Fibroblast of pulmonary artery (primary cell): ENCODE measurements at places on chromosomes 2 and 18.

DNA sequence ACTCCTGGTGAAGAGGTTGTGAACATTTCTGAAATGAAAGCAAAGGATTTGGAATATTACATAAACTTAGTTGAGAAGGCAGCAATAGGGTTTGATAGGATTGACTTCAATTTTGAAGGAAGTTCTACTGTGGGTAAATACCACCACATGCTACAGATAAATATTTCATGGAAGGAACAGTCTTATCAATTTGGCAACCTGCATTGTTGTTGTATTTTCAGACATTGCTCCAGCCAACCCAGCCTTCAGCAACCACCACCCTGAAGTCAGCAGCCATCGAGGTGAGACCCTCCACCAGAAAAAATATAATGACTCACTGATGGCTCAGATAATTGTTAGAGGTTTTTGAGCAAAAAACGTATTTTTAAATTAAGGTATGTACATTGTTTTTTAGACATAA lies 10.0 kb downstream of the RDH14 start:
- DNase-seq: no peak

- no peak for DNase-seq
These were observed 6.6 kb upstream of the ASNSD1 start for GRCh38 chr2:189654641-189655040.

DNA sequence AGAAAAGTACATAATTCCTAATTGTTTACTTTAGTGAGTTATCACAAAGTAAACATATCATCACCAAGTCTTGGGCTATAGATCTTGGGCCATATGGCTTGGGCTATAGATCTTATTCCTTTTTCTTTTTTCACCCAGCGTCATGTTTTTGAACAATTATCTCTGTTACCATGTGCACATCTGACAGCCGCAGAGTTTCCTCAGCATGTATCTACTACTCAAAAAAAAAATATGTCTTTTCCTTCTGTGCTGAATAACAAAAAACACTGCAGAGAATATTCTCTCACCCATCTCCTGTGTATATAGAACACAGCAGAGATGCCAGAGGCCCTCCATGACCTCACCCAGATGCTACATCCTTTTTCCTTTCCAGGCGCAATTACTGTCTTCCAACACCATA lies 76.2 kb upstream of the MYO3B start:
- DNase-seq: no peak

DNA sequence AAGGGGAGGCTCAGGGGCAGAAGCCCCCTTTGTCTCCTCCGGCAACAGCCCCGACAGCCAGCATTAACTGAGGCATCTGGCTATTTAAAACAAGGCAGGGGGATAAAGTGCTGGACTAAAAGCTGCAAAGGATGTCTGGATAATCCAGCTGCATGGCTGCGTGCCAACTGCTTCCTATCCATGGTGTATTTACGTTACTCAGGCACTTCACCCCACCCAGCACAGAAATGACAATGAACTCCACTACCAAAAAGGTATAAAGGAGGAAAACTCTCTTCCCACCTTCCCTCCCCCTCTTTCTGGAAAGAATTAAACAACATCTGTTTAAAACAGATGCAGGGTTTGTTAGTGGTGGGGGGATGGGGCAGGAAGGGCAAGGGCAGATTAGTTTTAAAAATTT lies 82.5 kb downstream of the SPRED2 start:
- DNase-seq: peak; percentile 83

GRCh38 chr2:50748671-50749070 lies 283.3 kb downstream of the NRXN1 start:
- DNase-seq: no peak

DNA sequence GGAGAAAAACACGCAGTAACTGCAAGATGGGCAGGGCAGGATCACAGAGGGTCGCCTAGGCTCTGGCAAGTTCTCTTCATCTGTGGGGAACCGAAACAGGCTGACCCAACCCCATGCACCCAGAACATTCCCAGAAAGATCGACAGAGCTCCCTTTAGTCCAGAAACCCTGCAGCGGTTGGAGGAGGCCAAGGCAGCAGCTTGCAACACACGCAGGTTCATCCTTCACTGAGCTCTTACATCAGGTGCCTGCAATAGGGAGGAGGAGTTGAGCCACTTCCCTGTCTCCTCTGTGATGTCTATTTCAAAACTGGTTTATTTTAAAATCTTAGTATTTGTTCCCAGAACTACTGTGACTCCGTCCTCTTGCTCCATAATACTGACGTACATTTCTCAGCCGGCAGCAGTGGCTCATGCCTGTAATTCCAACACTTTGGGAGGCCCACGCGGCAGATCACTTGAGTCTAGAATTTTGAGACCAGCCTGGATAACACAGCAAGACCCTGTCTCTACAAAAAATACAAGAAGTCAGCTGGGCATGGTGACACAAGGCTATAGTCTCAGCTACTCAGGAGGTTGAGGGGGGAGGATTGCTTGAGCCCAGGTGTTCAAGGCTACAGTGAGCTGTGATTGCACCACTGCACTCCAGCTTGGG lies 11.5 kb upstream of the SLC11A1 start:
- DNase-seq: peak; percentile 67

- no peak for DNase-seq
These were observed 103.5 kb downstream of the ANTXR1 start for GRCh38 chr2:69116438-69116837.

DNA sequence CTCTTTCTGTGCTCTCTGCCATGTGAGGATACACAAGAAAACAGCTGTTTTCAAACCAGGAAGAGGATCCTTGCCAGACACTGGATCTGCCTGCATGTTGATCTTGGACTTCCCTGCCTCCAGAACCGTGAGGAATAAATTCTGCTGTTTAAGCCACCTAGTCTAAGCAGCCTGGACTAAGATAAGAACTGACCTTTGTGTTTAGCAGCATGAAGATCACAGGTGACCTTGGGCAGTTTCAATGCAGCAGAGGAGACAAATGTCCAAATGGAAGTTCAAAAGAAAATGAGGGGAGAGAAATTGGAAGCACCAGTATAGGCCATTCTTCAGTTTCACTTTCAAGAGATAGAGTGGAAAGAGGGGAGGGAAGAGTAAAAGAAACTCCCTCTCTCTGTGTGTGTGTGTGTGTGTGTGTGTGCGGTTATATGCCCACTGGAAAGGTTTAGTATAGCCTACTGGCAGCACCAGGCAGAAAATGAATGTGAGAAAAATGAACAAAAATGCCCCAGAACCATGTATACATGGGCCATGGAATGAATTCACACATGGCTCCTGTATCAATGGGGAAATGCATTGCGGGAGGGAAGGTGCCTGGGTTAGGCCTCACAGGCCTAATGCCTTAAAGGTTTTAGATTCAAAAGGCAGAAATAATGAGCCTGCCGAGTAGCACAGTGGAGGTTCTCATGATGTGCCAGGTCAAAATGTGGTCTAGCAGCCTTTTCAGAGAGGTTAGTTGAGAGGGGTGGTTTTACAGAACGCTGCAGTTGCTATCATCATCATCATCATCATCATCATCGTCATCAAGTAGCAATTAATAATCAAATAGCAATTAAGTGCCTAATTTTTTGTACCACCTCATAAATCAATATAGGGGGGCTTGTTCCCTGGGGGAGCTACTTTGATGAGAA lies 1.1 kb upstream of the CERS6 start:
- no peak for DNase-seq

DNA sequence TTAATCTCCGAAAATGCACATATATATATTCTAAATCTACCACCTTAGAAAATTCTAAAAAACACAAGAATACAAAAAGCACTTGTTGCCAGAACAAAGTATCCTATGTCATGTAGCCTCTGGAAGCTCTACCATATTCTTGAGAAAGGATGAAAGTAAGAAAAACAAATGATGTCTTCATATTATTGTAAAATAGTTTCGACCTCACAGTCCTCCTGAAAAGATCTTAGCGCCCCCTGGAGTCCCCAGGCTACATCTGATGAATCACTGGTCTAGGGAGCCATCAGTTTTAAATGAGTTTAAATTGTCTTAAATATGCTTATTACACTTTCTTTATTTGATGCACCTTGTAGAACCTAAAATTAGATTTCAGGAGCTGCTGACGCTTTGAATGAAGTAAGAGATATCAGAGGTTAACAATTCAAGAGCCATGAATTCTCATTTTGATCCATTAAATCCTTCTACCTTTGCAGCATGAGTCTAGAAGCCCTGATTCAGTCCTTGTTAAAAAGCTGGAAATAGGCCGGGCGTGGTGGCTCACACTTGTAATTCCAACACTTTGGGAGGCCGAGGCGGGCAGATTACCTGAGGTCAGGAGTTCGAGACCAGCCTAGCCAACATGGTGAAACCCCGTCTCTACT lies 138.8 kb downstream of the MCFD2 start:
- DNase-seq: peak; percentile 80

DNA sequence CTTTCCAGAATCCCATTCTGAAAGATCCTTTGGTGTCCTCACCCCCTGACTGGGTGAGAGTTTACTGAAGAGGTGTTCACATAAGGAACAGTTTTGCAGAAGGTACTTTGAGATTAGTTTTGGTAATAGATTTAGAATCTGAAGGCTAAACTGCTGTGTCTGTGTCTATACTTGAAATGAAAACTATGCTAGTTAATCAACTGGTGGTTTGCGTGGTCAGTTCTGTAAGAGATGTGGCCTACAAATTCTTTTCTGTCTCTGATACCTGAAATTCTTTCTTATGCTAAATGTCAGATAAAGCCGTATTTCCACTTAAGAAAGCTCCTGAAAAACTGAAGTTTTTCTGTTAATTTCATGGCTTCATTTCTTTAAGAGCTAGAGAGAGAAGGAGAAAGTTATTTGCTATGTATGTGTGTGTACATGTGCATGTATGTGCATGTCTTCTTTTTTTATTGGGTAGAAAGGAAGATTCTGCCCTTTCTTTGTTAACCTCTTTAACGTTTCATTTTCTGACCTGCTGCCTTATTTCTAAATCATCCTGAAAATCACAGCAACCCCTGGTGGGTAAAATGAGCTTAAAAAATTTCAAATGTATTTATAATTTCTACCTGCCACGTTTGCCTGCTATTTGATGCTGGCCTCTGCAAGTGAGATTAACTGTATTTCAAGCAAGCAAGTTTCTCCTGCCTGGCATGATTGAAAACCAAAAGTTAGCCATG lies 552.0 kb upstream of the NRP2 start:
- DNase-seq: no peak

GRCh38 chr2:31353179-31353578 lies 61.4 kb downstream of the XDH start:
- DNase-seq: no peak

DNA sequence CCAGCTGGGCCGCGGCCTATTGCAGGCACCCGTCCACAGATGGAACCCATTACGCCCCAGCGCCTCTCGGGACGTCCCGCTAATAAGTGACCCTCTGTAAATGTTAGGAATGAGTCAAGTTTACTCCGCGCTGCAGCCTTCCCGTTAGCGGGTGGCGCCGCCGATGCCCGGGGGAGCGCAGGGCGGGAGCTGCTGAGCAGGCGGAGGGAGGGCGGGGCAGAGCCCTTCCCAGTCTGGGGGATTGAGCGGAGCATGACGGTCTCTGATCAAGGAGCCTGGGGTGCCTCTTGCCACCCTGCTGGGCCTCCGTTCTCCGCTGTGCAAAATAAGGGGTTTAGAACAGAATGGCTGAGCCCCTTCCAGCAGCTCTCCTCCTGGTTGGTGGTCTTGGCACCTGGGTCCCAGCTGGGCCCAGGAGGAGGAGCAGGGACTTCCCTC lies 10.5 kb downstream of the CROCC2 start:
- DNase-seq: peak; percentile 60

DNA sequence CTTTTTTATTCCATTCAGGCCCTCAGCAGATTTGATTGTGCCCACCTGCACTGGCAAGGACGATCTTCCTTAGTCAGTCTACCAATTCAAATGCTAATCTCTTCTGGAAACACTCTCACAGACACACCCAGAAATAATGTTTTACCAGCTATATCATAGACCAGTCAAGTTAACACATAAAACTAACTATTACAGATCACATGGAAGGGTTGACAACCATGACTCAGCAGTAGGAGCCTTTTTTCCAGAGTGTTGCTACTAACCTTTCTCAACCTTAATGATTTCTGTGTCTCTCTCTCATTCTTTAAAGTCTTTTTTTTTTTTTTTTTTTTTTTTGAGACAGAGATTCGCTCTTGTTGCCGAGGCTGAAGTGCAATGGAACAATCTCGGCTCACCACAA lies 143.5 kb upstream of the MSH6 start:
- no peak for DNase-seq

DNA sequence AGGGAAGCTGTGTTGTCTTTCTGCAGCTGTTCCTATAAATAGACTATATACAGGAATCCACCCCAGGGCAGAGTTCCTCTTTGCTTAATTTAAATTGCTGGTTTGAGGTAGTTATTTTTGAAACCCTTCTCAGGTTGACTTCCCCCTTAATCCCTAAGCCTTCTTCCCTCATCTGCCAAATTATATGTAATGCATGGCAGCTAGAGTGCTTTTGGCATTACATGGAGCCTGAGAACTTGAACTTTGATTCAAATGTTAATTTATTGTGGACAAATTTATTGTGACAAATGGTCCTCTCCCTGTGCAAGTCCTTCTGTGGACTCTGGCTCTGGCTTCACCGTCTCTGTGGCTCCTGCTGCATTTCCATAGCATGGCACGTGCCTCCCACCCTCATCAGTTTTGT lies 29.2 kb downstream of the MYO1B start:
- no peak for DNase-seq

- no peak for DNase-seq
These were observed 14.6 kb downstream of the TRAF3IP1 start for GRCh38 chr2:238334885-238335284.
